ENCODE measurements at places on chromosomes 3 and 15. TPM values are rescaled to one million over a fixed set of nuclear protein-coding genes. Genes with fewer than 3 reads are reported as not detected.
A peak's percentile ranks its signal among the peaks of the same experiment; 100 is the strongest.

- peak; percentile 64 for DNase-seq
These were observed 340.3 kb upstream of the RBMS3 start for GRCh38 chr3:28940530-28940929.

GRCh38 chr3:129950318-129951046 lies 24.0 kb upstream of the TRH start:
- no peak for DNase-seq

GRCh38 chr3:159904911-159905310 lies 83.7 kb upstream of the IL12A start:
- DNase-seq, result no peak

DNA sequence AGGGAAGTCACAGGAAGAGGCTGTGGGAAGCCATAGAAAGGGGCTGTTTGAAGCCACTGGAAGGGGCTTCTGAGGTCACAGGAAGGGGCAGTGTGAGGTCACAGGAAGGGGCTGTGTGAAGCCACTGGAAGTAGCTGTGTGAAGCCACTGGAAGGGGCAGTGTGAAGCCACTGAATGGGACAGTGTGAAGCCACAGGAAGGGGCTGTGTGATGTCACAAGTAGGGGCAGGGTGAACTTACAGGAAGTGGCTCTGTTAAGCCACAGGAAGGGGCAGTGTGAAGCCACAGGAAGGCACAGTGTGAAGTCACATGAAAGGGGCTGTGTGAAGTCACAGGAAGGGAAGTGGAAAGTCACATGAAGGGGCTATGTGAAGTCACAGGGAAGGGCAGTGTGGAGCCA lies 33.1 kb downstream of the GASK1A start:
- DNase-seq, result no peak

DNA sequence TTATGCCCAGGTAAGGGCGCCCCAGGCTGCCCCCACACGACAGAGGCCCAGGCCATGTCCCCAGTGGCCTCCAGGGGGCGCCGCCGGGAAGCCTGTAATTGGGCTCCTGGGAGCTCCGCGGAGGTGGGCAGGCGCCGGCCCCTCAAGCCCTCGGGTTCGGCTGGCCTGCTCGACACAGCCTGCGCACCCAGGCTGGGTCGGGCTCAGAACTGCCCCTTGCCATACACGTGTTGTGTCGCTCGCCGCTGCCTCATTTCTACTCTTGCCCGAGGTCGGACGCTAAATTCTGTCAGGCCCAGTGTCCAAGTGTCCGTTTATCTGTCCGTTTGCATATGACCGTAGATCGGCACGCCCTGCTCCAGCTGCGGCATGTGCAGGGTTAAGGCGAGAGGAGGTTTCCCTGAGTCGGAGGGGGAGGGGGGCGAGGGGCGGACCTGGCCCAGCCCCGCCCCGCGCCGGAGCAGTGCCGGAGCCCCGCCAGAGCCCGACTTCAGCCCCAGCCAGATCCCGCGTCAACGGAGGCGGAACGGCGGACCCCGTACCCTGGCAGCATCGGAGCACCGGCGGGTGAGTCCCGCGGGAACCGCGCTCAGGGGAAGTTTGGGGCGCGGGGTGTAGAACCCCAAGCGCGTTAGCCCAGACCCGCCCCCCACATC lies at the start of gene KLHDC8B:
Gene KLHDC8B (plus strand): TSS at position 480 of the 656 bp plus-strand sequence. CDS start 1,172 bp downstream, outside the sequence.
- peak; percentile 95 for DNase-seq

DNA sequence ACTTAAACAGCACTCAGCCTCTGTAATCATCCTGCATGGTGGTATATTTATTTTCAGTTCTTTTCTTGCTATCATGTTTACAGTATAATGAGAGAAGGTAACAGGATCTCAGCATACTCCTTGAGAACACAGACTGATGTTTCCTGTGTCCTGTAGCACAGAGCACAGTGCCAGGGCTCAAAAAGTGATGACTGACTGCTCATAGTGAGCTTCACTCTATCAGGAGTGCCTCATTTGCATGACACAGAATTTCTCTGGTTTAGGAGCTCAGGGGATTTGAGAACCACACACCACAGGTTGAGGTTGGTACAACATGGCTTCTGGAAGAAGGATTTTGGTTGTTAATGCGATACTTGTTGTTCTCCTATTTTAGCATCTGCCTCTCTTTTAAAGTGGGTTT lies 68.5 kb upstream of the SLC2A2 start:
- no peak for DNase-seq

DNA sequence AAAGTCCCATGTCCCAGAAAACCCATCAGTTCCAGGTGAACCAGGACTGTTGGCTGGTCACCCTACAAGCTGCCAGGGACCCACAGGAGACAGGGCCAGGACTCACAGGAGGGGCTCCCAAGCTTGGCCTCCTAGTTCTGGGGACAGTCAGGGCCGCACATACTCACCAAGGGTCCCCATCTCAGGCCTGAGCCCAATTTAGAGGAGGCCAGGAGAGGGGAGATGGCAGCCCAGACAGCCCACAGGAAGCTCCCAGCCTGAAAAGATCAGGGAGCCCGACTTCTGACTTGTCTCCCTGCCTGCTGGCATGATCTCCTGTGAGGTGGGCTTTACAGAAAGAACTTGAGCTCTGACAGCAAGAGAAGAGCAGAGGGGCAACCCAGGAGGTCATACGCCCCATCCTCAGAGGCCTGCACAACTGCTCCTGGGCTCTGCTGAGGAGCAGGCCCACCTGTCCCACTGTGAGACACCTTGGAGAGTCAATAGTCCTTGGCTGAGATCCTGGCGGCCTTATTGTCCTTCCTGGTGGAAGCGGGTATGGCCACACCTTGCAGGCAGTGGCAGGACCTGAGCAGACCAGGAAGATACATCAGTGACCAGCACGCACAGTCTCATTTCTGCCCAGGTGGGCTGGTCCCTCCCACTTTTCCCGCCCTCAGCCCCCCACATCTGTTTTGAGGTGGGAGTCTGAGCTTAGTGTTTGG lies 2.5 kb upstream of the ISLR start:
- DNase-seq, result no peak

DNA sequence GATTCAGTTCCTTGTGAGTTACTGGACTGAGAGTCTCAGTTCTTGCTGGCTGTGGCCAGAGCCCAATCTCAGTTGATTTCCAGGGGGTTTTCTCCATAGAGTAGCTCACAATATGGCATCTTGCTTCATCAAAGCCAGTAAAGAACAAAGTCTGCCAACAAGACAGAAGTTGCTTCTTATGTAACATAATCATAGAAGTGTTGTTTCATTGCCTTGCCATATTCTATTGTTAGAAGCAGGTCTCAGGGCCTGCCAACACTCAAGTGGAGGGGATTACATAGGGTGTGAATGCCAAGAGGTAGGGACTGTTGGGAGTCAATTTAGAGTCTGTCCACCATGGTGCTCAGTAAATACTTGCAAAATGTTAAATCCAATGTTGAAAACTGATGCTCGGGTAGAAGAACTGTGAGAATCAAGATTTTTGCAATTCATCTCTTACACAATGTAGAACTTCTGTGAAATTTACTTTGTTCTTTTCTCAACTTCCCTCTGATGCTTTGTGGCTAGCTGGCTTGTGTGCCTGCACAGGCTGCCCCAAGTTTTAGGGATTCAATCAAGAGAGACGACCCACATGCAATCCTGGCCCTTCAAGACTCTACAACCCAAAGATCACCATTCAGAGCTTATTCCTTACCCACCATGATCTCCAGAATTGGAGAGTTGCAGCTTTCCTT lies 13.3 kb upstream of the PXYLP1 start:
- DNase-seq, result no peak

GRCh38 chr3:149506540-149506939 lies 32.0 kb downstream of the TM4SF4 start:
- DNase-seq, result no peak

DNA sequence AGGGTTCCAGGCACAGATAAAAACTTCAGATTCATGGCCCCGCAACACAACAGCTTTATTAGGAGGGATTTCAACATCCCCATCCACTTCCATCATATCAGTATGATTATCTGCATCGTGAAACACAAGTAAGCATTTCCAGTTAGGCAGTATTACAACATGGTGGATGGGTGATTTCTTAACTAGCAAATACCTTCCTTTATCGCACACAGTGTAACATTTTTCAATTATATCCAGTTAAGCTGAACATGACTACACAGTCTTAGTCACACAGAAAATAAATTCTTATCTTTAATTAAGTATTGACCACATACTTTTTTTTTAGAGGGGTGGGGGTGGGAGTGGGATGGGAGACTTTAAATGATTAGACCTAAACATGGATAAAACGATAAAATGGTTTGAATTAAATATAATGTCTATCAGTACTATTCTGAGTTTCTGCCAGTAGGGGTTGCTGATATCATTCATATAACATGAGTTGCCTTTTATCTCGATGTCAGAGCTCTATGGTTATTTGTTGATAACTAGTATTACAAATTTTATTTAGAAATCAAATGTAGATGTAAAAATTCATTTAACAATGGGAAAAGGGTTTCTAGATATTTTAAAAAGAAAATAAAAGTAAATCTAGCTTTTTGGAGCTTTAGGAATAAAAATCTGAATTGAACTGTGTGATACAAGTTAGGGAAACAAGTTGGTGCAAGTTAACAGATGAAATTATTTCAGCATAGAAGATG lies 146.6 kb downstream of the TBL1XR1 start:
- DNase-seq, result no peak

- no peak for DNase-seq
These were observed 167.3 kb downstream of the FAM43A start for GRCh38 chr3:194852831-194853508.

DNA sequence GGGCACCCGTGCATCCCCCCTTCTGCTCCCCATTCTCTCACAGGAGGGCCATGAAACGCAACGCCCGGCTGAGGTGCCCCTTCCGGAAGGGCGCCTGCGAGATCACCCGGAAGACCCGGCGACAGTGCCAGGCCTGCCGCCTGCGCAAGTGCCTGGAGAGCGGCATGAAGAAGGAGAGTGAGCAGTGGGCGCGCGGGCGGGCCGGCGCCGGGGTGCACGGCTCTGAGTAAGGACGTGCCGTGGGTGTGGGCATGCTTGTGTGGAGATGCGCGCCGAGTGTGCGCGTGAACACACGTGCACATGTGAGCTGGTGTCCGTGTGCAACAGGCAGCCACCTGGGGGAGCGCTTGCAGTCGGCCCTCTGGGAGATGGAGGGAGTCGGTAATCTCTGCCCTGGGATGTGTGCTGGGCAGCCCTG lies 28.1 kb downstream of the NR1I2 start:
- peak; percentile 79 for DNase-seq

ACOX2 gene
- total RNA-seq, result not detected

SLC22A13 gene
- 0.47 TPM for total RNA-seq

EIF4G1 gene
- 680 TPM for total RNA-seq

MEIS2 gene
- not detected for total RNA-seq

Data from activated CD4-positive, alpha-beta T cell treated with anti-CD3 and anti-CD28 coated beads, Interleukin-2, amount 10 ng/mL, durations not matched to agents 24 days and 14 days (primary cell).